Activated naive CD8-positive, alpha-beta T cell treated with anti-CD3 and anti-CD28 coated beads, Interleukin-2, amount 10 ng/mL, durations not matched to agents 7 days and 5 days (primary cell): ENCODE measurements at places on chromosomes 2 and 18. TPM values are rescaled to one million over a fixed set of nuclear protein-coding genes. Genes with fewer than 3 reads are reported as not detected.

- no peak for DNase-seq
Observed at GRCh38 chr18:59358414-59358711, 702 bp downstream of the LMAN1 start.

DNA sequence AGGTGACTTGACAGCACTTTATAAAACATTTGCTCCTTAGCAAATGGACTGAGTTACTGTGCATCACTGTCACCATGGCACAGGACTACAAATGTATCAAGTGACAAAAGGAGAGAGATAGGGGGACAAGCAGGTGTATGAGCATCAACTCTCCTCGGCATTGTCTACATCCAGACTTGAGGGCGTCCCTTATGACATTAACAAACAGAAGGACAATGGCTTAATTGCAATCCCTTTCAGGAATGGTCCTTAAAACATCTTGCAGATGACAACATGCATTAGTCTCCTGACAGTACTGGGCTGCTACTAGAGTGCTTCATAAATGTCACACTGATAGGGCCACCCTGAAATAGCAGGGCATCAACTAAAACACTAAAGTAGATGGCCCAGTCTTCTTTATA is 198.8 kb downstream of the PDE1A start:
- no peak for DNase-seq

GRCh38 chr2:196125596-196125995 is 45.8 kb downstream of the STK17B start:
- no peak for DNase-seq

DNA sequence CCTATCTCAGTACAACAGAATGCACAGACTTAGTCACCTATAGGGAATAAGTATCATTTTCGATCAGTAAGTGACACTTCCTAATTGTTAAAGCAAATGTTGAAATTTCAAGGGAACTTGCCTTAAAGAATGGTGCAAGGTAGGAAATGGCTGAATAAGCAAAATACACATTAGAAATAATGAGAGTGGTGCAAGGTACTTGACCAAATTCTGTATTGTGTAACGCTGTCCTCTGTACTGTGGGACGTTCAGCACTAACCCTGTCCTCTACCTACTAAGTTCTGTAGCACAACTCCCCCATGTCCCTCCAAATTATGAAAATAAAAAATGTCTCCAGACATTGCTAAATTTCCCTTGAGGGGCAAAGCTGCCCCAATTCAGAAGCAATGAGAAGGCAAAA is 19.4 kb downstream of the MMADHC start:
- no peak for DNase-seq

DNA sequence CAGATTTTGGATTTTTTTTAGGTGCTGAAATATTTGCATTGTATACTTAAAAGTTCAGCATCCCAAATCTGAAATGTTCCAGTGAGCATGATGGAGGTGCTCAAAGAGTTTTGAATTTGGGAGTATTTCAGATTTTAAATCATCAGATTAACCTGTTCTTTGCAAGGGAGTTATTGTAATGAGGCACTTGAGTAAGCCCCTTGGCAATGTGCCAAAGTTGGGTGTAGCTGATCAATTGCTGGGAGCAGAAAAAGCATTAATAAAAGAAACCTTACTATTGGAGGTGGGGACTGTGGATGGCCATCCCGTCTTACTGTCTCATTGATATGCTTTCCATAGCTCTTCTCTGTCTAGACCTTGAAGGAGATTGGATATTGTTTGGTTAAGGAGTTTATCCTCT is 28.3 kb downstream of the MALT1 start:
- no peak for DNase-seq

DNA sequence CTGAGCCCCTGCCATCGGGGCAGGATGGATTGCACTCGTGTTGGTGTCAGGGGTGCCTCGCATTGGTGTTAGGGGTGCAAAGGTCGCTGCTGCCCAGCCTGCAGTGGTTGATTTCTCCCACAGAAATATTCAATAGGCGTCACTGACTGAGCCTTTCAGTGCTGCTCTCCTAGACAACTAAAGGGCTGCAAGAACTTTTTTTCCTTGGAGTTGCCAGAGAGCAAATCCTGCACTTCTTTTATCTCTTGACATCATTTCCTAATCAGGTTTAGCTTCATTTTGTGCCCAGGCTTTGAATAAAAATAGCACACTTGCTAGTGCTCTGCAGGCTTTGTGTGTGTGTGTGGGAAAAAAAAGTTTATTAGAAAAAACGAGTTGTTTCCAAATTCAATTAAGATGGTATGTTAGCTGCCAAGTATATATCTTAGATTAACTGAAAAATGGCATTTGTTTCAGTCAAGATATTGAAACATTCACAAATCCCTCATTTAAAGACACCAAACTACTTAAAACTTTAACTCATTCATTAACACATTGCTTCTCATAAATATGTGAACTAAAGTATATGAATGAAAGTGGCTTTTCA is 125.6 kb downstream of the SOCS6 start:
- no peak for DNase-seq

DNA sequence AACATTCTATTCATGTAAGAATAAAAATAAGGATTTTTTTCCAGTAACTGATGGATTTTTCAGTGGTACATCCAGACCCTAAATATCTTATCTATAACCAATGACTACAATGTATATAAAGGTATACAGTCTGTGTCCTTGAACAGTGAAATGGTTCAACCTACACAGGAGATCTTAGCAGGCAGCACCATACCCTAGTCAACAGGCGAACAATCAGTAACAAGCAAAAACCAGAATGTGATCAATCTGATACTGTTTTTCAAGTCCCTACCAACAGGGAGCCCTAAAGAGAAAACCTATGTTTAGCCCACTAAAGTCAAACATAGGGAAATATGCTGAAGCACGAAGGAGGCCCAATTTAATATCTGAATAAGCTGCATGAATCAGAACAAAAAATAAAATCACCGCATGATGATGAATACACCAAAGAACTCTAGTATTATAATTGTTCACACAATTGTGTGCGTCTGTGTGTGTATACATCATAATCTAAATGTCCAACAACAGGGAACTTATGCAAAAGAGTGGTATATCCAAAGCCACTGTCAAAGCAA is 26.0 kb downstream of the PTPN2 start:
- no peak for DNase-seq

GRCh38 chr18:49017813-49018553 is 67.2 kb upstream of the SMAD7 start:
- DNase-seq, result peak; percentile 29

DNA sequence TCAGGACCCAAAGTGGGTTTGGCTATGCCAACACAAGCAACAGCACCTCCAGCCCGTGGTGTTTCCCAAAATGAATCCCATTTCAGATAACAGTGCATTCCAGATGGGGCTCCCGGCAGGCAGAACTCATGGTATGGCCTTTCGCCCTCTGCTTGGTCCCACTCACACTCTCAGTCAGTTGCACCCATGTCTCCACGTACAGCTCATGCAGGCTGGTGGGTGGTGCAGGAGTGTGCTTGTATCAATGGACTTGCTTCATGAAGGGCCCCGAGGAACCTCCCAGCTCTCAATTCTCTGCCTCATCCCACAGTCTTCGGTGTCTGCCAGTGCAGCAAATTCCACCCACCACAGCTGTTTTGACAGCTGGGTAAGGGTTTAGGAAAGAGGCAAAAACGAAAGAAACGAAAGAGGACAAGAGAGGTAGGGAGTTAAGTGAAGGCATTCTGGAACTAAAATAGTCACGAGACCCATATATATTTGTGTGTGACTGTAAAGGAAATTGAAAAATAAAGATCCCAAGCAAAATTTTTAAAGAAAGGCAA is 278.1 kb downstream of the DCDC2C start:
- DNase-seq, result no peak

DNA sequence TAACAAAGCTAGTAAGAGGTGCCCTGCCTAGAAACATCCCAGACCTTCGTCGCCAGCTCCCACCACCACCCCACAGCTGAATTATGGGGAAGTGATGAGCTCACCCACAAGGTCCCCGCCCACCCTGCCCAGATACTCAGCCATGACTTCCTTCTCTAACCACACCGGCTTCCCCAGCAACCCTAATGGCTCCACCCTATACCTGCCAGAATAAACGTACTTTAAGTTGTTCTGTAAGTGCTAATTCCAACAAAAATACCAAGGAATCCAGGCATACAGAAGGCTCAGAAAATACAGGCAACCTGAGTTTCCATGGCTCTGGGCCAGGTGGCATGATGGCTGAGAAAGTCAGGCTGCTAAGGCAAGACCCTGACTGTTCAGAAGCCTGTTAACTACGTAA is 39.1 kb downstream of the TMEM163 start:
- peak; percentile 33 for DNase-seq

DNA sequence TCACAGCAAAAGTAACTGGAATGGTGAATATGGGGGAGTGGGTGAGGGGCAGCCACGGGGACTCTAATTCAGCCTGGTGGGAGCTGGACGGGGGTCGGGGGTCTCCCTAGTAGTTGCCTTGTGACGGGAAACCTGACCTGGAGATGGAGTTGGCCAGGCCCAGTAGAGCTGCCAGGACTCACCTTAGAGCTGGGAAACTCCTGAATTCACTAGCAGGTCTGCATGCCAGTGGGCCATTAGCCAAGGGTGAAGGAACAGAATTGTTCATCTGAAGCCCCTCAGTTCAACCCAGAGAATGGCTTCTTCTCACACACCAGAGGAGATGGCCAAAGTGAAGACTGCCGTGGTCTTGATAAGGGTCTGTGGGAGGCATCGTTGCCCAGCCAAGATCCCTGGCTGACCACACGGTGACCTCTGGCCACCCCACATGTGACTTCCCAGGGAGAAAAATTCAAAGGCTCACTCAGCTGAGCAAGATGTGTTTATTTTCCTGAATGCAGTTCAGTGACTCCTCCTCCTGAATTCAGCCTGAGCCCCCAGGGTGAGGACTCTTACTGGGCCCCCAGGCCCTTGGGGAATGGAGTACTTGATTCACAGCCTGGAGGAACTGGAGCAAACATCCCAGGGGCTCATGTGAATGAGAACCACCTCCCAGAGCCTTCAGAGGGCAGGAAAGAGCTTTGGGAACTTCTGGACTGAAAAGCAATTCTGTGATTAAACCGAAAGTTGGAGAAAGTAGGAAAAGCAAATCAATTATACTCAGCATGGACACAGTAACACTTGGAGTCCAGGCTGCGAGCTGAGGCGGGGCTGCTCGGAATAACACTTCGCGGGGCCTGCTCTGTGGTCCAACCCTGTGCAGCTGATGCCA is 25.2 kb downstream of the MOCOS start:
- no peak for DNase-seq

DNA sequence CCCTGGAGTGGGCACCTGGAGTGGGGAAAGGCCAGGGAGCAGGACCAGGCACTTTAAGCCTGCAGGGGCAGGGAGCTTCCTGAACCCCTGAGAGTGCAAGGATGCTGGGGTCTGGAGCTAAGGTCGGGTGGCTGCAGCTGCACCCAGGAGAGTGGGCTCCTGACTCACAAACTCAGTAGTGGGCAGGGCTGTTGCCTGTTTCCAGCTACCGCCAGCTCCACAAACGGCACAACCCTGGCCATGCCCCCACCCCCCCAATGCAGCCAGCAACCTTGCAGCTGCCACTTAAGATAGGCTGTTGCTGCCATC is 688.8 kb downstream of the NYAP2 start:
- DNase-seq, result no peak

DNA sequence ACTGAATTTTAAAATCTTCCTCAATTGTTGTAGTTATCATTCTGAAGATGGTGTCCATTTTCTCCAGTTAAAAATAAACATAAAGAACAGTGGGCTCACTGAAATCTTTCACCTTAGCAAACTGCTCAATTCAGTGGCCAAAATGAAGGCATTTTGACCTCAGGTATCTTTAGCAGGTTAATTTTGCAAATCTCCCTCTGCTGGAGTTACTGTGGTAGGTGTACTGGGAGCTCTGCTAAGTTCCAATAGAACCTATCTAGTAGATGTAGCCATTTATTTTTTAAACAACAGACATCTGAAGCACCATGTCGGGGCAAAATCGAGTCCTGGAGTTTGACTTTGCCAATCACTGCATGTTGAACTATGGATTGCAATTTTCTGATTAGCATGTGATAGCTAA is 177.1 kb downstream of the IRS1 start:
- DNase-seq, result no peak

GRCh38 chr2:26914659-26915310 is 55.7 kb upstream of the MAPRE3 start:
- no peak for DNase-seq

- DNase-seq, result no peak
Observed at GRCh38 chr2:80365762-80366161, 61.2 kb upstream of the LRRTM1 start.

DNA sequence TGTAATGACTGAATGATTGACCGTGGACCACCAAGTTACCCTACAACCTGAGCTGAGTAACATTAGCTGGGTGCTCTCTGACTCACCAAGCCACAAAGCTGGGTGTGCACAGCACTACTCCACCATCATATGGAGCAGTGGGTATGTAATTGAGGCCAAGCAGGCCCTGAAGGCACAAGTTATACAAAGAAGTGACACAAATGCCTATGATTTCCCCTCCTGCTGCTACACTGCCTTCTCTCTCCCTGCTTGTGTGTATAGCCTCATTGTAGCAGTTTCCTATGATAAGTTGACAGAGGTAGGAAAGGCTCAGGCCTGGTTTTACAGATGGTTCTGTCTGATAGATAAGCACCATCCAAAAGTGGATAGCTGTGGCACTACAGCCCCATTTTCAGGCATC is 1327.2 kb upstream of the DDX18 start:
- DNase-seq, result no peak

DNA sequence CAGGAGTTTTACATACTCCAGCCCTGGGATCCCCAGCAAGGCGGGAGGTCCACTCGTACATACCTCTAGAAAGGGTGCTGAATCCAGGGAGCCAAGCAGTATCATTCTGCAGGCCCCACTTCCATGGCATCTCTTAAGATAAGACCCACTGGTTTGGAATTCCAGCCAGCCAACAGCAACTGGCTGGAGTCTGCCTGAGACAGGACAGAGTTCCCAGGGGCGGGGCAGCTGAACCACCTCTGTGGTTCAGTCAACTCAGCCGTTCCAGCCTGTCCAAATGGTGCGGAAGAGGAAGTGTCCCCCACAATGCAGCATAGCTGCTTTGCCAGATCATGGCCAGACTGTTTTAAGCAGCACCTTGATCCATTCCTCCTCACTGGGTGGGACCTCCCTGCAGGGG is 33.2 kb downstream of the ZNF892 start:
- no peak for DNase-seq

- no peak for DNase-seq
Observed at GRCh38 chr2:68588589-68588988, 54.8 kb upstream of the PROKR1 start.

GRCh38 chr2:113083296-113083695 is 15.5 kb downstream of the IL1F10 start:
- DNase-seq, result no peak

GRCh38 chr2:210633699-210634098 is 77.3 kb downstream of the CPS1 start:
- no peak for DNase-seq

Gene ALKAL2
- total RNA-seq, result not detected

Gene CAVIN2
- not detected for total RNA-seq

Gene LYG1
- 2.4 TPM for total RNA-seq

Gene RABL2A
- 27.4 TPM for total RNA-seq
